Left colon (tissue), 2 donors: ENCODE measurements at places on chromosomes 12 and 14. TPM values are rescaled to one million over a fixed set of nuclear protein-coding genes. Genes with fewer than 3 reads are reported as not detected.

DNA sequence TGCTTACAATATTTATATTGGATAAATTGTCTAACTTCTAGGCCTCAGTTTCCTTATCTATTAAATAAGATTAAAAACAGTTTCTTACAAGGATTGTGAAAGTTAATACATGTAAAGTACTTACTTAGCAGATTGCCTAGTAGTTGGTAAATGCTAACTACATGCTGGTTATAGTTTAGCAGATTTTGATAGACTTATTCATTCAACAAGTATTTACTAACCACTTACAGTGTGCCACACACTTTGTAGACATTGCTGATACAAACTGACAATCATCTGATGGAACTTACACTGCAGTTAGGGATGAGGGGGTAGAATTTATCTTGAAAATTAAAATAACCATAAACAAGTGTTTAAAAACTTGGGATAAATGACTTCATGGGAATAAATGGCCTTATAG lies 50.4 kb downstream of the ARID2 start:
- no peak for DNase-seq

- no peak for DNase-seq
Measured at GRCh38 chr12:5222011-5222461, 178.4 kb downstream of the KCNA5 start.

DNA sequence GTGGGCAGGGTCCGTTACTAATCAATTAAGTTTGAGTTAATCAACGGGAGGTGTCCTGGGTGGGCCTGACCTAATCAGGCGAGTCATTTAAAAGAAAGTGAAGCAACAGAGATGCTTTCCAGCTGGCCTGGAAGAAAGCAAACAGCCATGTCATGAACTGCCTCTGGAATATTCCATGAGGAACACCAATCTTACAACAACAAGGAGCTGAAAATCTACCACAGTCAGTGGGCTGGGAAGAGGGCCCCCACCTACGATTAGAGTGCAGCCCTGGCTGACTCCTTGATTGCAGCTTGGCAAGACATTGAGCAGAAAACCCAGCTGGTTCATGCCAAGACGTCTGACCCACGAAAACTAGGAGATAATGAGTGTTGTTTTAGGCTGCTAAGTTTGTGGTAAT lies 56.2 kb downstream of the SSPN start:
- no peak for DNase-seq

Gene AHNAK2
- 23.4 TPM for total RNA-seq

DNA sequence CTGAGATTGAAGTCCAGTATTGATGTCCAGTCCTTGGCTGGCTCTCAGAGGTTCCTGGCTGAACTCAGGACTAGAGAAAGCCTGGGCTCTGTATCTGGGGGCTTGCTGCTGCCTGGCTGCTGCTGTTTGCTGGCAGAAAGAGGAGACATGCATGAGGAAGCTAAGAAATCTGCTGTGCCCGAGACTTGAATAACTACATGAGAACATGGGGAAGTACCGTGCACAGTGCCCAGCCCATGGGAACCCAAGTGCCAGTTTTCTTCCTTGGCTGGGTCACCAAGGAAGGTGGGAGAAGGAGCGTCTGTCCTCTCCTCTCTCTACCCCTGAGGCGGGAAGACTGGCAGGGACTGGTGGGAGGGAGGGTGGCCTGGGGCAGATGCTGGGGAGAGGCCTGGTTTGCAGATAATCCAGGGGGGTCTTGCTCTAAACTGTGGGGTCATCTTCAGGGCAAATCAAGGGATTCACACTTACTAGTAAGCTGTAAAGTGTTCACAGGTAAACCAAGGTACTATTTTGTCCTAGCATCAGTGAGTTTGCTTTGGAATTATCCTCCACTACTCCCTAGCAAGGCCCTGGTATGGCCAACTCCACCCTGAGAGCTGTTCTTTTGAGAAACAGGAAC lies 13.8 kb upstream of the ZFP36L1 start:
- DNase-seq = no peak

DNA sequence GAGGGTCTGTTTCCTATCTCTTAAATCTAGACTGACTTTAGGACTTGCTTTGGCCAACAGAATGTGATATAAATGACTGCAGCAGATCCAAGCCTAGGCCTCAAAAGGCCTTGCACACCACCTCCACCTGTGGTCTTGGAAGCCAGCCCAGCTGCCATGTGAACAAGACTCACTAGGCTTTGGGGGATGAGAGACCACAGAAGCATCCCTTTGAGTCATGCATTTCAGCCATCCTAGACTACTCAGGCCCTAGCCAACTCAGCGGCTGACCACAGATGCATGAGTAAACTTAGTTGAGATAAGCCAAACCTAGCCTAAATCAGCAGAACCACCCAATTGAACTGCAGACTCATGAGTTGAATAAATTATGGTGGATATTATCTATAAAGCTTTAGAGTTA lies 87.7 kb downstream of the KCNH5 start:
- no peak for DNase-seq
